Activated naive CD8-positive, alpha-beta T cell treated with anti-CD3 and anti-CD28 coated beads, Interleukin-2, amount 10 ng/mL, durations not matched to agents 7 days and 5 days (primary cell): ENCODE measurements at places on chromosomes 12 and 14. TPM values are rescaled to one million over a fixed set of nuclear protein-coding genes. Genes with fewer than 3 reads are reported as not detected.

- no peak for DNase-seq
Observed at GRCh38 chr12:83122623-83122934, 435.9 kb downstream of the TMTC2 start.

DNA sequence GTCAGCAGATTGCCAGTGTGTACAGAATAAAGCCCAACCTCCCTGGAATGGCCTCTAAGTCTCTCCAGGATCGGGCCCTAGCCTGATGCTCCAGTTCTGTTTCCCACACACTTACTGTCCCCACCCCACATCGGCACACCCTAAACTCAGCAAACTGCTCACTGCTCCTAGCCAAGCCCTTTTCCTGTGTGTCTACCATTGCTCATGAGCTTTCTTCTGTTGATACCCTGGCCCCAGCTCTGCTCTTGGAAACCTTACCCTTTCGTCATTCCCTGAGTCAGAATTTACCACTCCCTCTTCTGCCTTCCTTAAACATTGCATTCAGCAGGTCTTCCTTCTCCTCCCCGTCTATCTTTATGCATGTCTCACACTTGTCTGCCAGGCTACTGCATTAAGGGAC lies 158.9 kb downstream of the TMX1 start:
- no peak for DNase-seq

DNA sequence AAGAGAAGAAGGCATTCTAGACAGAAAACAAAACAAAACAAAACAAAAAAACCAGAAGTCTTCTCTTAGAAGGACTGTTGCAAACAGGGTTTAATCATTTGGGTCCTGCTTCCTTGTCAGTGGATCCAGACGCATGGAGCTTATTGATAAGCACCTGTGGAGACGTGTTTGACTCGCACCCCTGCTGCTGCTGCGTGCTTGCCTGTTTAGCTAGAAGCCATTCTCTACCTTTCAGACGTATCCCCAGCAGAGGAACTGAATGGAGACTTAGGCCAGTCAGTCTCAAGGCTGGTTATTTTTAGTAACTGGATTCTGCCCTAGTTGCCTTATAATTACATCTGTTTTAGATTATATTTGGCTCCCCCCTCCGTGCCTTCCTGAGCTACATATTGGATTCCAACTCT lies 186.1 kb upstream of the EEA1 start:
- no peak for DNase-seq

- no peak for DNase-seq
Observed at GRCh38 chr14:47277703-47278102, 397.7 kb downstream of the MDGA2 start.

- no peak for DNase-seq
Observed at GRCh38 chr14:28157887-28158791, 608.4 kb upstream of the FOXG1 start.

DNA sequence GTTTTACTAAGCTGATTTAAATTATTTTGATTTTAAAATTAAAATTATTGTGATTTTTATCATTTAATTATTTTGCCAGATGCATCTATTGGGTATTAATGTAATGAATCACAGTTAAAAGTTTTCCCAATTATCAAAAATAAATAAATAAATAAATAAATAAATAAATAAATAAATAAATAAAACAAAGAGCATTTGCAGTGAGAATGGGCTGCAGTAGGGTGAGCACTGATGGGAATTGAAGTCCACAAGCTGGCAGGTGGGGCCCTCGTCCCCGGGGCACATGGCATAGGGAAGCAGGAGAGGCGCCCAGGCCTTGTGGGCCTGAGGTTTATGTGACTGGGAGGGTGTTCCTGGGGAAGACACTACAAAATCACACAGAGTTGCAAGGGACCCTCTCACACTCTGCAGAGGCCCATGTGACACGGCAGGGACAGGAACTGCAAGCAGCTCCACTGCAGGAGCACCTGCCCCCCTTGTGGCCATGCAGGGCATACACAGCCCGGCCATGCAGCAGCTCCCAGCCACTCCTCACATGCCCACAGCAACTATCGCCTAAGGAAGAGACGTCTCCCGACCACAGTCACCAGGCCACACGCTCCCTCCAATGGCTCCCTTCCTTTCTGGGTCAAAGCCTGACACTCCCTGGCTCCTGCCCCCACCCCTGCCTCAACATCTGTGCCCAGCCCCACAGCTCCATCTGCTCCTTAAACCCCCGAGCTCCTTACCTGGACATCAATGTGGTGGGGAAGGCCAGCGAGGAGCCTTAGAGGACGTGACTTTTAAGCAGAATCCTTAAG lies 256.3 kb upstream of the SFSWAP start:
- DNase-seq, result no peak

DNA sequence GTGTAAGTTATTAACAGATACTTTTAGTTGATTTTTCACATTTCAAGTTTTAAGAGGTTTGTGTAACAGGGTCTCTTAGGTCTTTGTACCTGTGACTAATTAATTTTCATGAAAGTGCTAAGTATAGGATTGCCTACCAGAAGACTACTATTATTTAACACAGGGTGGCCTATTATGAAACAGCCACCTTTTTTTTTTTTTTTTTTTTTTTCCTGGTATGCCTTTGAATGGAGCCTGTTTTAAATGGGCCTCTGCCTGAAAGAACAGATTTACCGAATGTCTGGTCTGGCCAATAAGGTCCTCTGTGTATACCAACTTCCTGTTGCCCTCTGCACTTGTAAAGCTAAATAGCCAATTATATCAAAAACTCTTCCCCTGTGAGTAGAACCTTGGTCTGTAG lies 62.5 kb downstream of the SLC38A6 start:
- no peak for DNase-seq

SLC25A21 gene
- not detected for total RNA-seq

GRCh38 chr14:68774771-68775613 lies 17.9 kb downstream of the ZFP36L1 start:
- no peak for DNase-seq

DNA sequence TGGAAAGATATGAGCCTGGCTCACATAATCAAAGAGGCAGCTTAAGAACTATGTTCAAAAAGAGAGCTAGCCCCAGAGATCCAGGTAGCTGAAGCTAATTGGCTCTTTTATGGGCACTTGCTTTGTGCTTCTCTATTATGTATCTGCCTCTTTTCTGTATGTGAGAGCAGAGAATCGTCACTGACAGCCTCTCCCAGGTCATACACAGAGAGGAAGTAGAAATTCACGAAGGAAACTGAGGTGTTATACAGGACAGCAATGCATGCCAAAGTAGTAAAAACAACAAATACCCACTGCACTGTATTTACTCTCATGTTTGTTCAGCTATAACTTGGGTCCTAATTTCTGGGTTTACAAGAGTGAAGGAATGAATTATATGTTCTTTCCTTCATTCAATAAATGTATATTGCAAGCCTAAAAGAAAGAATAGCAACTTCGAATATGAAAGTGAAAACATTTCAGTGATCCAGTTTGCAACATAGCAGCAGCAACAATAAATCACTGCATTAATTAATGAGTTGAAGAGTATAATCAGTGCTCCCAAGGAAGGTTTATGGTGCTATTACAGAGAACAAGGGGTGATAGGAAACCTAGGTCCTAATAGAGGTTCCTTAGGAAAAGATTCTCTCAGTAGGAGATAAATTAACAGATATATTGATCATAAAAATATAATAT lies 47.1 kb upstream of the ATXN7L3B start:
- no peak for DNase-seq

KLRG1 gene
- total RNA-seq, result 14.4 TPM

GRCh38 chr12:1590221-1590979 lies 4.0 kb downstream of the FBXL14 start:
- DNase-seq, result no peak

EIF5 gene
- 202 TPM for total RNA-seq

GRCh38 chr14:88790501-88791251 lies 2.1 kb downstream of the EML5 start:
- no peak for DNase-seq

DNA sequence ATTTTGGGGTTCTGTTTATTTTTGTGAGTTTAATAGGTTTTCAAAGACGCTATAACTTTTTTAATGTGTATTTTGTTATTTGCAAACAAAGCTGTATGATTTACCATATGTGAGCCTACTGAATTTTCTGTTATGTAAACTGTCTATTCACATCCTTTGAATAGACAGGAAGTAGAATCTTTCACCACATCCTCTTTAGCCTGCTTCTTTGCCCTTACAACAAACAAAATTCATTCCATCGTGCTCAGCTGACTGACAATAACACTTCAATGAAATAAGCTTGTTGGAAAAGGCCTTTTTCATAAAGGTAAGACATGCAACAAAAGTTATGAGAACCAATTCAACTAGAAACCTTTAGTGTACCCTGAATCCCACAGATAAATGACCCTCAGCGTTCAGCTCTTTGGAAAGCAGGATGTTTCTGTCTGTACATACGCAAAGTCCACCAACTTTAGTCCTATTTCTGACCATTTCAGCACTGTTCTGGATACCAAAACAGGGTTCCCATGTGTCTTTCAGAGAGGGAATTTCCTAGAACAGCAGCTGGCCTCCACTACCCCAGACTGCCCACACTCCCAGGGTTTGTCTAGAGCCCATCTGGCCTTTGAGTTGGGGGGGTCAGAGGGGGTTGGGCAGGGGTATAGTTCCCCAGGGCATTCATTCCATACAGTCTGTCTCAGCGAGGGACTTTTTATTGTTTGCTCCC lies 71.3 kb downstream of the DUSP6 start:
- no peak for DNase-seq

DNA sequence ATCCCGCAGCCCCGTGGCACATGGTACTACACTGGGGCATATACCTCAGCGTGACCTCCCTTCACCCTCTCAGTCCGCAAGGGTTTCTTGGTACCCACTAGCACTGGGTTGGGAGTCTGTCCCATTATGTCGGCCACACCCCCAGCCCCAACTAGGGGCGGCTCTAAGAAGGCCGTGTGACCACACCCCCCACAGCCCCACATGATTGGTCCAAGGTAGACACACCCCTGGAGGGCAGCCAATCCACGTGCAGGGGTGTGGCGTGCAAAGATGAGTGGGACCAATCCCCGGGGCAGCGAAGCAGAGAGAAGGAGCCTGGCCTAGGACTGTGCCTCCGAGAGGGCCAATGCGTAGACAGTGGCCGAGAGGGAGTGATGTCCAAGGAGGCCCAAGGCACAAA lies 34.6 kb upstream of the BEGAIN start:
- DNase-seq, result no peak

DNA sequence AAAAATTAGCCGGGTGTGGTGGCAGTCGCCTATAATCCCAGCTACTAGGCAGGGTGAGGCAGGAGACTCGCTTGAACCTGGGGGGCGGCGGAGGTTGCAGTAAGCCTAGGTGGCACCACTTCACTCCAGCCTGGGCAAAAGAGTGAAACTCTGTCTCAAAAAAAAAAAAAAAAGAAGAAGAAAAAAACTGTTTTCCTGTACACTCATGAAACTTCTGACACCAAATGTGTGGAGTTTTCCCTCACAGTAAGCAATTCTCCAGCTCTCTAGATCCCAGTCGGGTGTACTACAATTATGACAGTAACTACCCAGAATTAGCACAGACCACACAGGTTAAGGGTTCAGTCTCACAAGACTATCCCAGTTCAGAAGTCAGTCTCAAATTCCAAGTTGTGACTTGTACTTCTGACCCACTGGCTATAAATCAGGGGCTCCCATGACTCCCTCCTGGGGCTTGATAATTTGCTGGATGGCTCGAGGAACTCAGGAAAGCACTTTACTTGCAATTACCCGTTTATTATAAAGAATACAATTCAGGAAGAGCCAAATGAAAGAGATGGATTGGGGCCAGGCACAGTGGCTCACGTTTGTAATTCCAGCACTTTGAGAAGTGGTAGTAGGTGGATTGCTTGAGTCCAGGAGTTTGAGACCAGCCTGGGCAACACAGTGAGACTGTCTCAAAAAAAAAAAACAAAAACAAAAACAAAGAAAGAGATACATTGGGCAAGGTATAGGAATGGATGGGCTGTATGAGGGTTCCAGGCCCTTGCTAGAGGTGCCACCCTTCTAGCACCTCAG lies 12.4 kb upstream of the ARF6 start:
- no peak for DNase-seq

PKP2 gene
- total RNA-seq, result 0.36 TPM

CCDC196 gene
- not detected for total RNA-seq

DNA sequence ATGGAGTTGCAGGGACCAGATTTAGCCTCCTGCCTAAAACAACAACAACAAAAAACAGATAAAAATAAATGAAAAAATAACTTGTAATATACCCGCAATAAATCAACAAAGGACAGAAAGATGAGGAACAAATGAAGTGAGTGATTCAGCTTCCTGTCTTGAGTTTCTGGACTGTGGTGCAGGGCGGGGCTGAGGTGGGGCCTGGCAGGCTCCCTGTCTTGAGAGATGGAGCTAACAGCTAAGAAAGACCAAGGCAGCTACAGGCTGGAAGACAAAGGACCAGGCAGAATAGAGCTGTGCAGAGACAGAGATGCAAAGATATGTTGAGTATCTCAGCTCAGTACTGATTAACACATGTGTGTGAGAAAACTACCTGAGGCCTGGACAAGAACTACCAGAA lies 879.2 kb downstream of the AACS start:
- no peak for DNase-seq

SIX1 gene
- total RNA-seq, result not detected

- no peak for DNase-seq
Observed at GRCh38 chr12:76037130-76038103, 5.8 kb upstream of the PHLDA1 start.

GRCh38 chr12:46785382-46785781 lies 40.4 kb downstream of the SLC38A4 start:
- no peak for DNase-seq

DNA sequence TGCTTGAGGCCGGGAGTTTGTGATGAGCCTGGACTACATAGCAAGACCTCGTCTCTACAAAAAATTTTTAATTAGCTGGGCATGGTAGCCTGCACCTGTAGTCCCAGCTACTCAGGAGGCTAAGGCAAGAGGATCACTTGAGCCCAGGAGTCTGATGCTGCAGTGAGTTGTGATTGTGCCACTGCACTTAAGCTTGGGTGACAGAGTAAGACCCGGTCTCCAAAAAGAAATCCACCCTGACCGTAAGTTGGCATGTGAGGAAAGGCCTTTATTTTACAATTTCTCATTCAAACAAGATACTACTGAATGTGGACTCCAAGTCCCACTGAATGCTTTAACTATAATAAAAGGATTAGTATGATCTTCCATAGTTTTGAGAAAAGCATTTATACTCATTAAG lies 27.3 kb downstream of the PSMA6 start:
- no peak for DNase-seq

GRCh38 chr12:12965836-12966235 lies 13.9 kb upstream of the GPRC5D start:
- no peak for DNase-seq

PIWIL1 gene
- not detected for total RNA-seq

ANKS1B gene
- not detected for total RNA-seq

DNA sequence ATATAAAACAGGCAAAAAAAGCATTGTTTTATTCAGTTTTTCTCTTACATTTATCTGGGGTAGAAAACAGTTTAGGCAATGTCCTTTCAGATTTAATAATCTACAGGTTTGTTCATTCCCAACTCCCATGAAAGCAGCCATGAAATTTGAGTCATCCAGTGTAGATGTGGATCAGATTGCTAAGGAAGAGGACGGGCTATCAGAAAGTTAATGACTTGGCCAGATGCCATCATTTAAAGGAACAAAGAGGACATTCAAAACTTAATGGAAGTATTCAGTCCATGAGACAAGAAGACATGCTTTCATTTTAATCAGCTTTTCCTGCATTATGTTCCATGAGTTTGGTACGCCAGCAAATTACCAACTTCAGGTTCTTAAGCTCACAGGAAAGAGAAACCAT lies 31.1 kb upstream of the POC1B start:
- no peak for DNase-seq

HRK gene
- total RNA-seq, result not detected

- DNase-seq, result no peak
Observed at GRCh38 chr12:26044007-26044394, 80.8 kb downstream of the BHLHE41 start.
